ENCODE measurements at places on chromosomes 3 and 15. TPM values are rescaled to one million over a fixed set of nuclear protein-coding genes. Genes with fewer than 3 reads are reported as not detected.

The FXR1 gene
- 242 TPM for total RNA-seq

The NMB gene
- total RNA-seq, result 1.3 TPM

The CLDN18 gene
- total RNA-seq, result not detected

The TBC1D2B gene
- 17.8 TPM for total RNA-seq

The MEX3B gene
- 6.7 TPM for total RNA-seq

The TLR9 gene
- total RNA-seq, result not detected

The TICRR gene
- total RNA-seq, result 3.0 TPM

The ZIC1 gene
- not detected for total RNA-seq

The CRTC3 gene
- total RNA-seq, result 4.7 TPM

The SPRED1 gene
- total RNA-seq, result 38.3 TPM

The COLQ gene
- 0.18 TPM for total RNA-seq

The SERF2 gene
- total RNA-seq, result 526 TPM

The SNX33 gene
- 12.7 TPM for total RNA-seq

The VIPR1 gene
- not detected for total RNA-seq

The ACP3 gene
- 0.54 TPM for total RNA-seq

The GOLGA6B gene
- total RNA-seq, result not detected

The PLA1A gene
- not detected for total RNA-seq

The SFMBT1 gene
- 3.6 TPM for total RNA-seq

The PLIN1 gene
- total RNA-seq, result under 0.01 TPM

The CRYGS gene
- total RNA-seq, result 0.36 TPM

The EEFSEC gene
- total RNA-seq, result 4.5 TPM

The ASB14 gene
- total RNA-seq, result not detected

The ALG3 gene
- total RNA-seq, result 19.5 TPM

The RFT1 gene
- total RNA-seq, result 23.5 TPM

The UNC13C gene
- not detected for total RNA-seq

The LRRC3B gene
- total RNA-seq, result not detected

The GALK2 gene
- 51.4 TPM for total RNA-seq

The REC114 gene
- not detected for total RNA-seq

The STRA6 gene
- not detected for total RNA-seq

The ITIH3 gene
- 1.1 TPM for total RNA-seq

The SELENOK gene
- 37.1 TPM for total RNA-seq

The SLC6A11 gene
- total RNA-seq, result not detected

The CD200 gene
- 1.1 TPM for total RNA-seq

The CATSPER2 gene
- total RNA-seq, result 11.3 TPM

The IL12A gene
- 0.90 TPM for total RNA-seq

The AQP9 gene
- total RNA-seq, result not detected
